OCI-LY7 (cell line): ENCODE measurements at places on chromosomes 7 and 10.

- no peak for DNase-seq
Observed at GRCh38 chr7:49580000-49580399, 193.4 kb upstream of the VWC2 start.

DNA sequence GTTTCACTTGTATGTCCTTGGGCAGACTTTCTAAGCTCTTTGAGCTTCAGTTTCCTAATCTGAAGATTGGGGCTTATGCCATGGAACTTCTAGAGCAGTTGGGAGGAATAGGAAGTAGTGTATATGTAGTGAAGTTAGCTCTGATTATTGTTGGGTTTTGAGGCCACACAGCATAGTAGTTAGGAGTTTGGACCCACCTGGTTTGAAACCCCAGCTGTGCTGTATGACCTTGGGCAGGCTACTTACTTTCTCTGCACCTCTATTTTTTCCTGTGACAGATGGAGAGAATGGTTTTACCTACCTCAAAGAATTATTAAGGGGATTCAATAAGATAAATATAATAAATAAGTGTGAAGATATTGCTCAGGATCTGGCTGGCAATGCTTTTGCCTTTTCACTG is 61.4 kb upstream of the ADRB1 start:
- no peak for DNase-seq

DNA sequence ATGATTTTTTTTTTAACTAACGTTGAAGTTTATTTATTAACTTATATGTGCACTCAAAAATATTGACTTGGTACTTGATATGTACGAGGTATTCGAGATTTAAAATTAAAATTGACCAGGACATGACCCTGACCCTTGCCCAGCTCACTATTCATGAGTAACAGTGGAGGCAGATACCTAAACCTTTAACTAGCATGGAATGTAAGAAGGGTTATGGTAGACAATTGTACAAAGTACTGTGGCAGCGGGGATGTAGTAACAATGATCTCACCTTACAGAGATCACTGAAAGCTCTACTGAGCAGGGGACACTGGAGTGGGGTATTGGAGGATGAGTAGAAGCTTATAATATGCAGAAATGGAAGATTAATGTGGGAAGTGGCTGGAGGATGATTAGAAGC is 60.8 kb downstream of the ADRA2A start:
- no peak for DNase-seq

DNA sequence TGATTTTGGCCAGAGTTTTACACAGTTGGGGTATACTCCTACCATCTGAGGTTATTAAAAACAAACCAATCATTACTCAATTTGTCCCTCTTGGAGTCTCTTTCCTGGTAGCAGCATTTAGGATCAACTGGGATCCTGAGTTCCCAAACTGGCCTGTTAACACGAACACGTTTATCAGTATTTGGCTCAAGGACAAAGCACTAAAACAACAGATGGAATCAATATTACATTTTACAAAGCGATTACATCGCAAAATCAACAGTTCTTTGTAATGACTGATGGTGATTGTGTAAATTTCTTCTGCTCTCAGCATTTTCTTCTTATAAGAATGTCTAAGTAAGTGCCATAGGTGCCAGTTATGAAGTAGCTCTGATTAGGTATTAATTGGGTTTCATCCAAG is 582.9 kb upstream of the ANKRD30A start:
- no peak for DNase-seq

GRCh38 chr7:28509251-28510025 is 97.1 kb downstream of the CREB5 start:
- DNase-seq, result no peak

DNA sequence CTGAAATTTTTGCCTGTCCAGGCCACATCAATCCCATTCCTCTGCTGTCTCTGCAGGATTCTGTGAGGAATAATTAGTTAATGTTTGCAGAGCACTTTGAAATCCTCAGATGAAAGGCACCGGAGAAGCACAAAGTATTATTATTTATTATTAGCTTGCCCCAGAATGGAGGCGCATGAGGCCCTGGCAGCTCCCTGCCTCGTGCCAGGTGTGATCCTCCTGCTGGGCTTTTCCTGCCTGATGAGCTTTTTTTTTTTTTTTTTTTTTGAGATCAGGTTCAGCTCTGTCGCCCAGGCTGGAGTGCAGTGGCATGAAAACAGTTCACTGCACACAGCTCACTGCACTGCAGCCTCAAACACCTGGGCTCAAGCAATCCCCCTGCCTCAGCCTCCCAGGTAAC is 65.2 kb downstream of the TCF7L2 start:
- no peak for DNase-seq

- DNase-seq, result no peak
Observed at GRCh38 chr7:90933041-90933440, 331.2 kb upstream of the FZD1 start.

GRCh38 chr7:149815661-149816266 is 22.4 kb upstream of the ZNF862 start:
- DNase-seq, result no peak

GRCh38 chr10:69004821-69005220 is 16.2 kb downstream of the KIFBP start:
- peak; percentile 49 for DNase-seq

- no peak for DNase-seq
Observed at GRCh38 chr7:98974906-98975816, 96.8 kb downstream of the TRRAP start.

- DNase-seq, result no peak
Observed at GRCh38 chr10:125377368-125377767, 217.0 kb upstream of the CTBP2 start.

- no peak for DNase-seq
Observed at GRCh38 chr7:139709485-139709884, 68.3 kb downstream of the HIPK2 start.

GRCh38 chr10:121709675-121710073 is 111.4 kb upstream of the FGFR2 start:
- no peak for DNase-seq
